ENCODE measurements at places on chromosomes 12 and 14. TPM values are rescaled to one million over a fixed set of nuclear protein-coding genes. Genes with fewer than 3 reads are reported as not detected.
A peak's percentile ranks its signal among the peaks of the same experiment; 100 is the strongest.

TBC1D30 gene
- 1.2 TPM for total RNA-seq

DNA sequence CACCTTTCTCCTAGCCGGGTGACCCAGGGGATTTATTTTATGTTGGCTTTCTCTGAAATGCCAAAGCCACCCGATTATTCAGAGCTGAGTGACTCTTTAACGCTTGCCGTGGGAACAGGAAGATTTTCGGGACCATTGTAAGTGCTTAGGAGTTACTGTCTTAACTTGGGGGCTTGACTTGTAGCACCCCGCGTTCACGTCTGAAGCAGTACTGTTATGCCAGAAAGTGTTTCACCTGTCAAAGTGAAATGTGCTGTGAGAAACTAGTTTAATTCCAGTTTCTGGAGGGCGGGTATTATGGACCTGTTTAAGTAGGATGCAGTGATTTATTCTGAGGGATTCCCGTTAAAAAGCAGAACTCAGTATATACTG lies 218 bp downstream of the LYSET start:
- H3K36me3 ChIP-seq, result peaks cover 9% of the 10 kb centered on the region
- no peak for DNase-seq
- H3K27me3 ChIP-seq, result no peaks in the 10 kb centered on the region
- H3K27ac ChIP-seq, result peak overlapping the region; percentile 90
- peaks cover 20% of the 10 kb centered on the region for H3K4me1 ChIP-seq

GRCh38 chr12:76782526-76782925 lies 18.6 kb downstream of the ZDHHC17 start:
- H3K4me3 ChIP-seq, result no peak overlapping the region
- H3K4me1 ChIP-seq, result peaks cover 69% of the 10 kb centered on the region
- no peak for DNase-seq

GRCh38 chr12:7907009-7907408 lies 29.0 kb downstream of the SLC2A3 start:
- DNase-seq, result no peak
- peaks cover 14% of the 10 kb centered on the region for H3K4me1 ChIP-seq
- H3K4me3 ChIP-seq, result no peak overlapping the region
- no peaks in the 10 kb centered on the region for H3K27me3 ChIP-seq
